ENCODE measurements at places on chromosomes 2 and 18.

DNA sequence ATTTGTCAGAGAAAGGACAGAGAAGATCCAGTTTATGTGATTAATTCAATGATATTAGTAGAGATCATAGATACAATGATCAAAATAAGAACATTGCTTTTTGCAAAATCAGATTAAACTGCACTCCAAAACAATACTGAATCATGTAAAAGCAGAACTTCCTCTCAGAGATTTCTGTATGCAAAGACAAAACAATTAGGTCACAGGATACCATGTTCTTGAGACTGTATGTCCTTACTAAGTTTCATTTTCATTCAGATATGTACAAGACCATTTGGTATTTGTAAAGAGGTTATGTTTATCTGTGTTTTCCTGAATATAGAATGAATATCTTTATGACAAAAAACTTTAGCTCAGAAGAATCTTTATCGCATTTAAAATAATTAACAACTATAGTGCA, 161.8 kb downstream of the DLGAP1 start:
- no peak for DNase-seq

GRCh38 chr2:159077869-159078268, 109.4 kb downstream of the TANC1 start:
- no peak for DNase-seq

DNA sequence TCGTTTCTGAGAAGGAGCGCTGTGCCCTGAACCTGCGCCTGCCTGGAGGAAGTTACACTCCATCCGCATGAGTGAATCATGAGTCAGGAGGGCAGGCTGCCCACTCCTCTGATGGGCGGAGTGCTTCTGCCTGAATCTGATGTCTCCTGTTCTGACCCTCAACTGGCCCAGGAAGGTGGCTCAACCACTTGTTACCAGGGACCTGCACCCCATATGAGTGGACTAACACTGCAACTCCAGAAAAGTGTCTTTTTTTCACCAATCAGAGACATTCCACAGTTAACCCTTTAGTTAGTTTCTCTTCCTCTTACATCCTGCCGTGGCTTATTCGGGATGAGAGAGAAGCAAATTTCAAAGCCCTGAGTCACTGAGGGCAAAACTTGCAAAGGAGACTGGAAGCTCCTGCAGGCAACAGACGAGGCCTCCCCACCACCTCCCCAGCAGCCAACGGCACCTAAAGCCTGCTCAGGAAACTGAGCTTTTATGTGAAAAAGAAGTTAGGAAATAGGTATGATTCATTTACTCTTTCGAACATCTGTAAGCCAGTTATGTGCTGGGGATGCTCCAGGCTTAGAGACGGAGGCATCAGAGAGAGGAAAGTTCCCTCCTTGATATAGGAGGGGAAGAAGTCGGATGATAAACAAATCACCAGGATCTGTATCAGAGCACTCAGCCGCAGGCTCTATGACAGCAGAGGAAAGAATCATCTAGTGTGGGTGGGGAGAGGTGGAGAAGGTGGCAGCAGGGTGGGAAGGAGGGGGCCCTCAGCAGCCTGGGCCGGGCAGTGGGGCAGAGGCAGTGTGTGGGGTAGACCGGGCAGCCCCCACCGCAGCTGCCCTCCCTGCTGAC, 30.9 kb downstream of the MBP start:
- no peak for DNase-seq

DNA sequence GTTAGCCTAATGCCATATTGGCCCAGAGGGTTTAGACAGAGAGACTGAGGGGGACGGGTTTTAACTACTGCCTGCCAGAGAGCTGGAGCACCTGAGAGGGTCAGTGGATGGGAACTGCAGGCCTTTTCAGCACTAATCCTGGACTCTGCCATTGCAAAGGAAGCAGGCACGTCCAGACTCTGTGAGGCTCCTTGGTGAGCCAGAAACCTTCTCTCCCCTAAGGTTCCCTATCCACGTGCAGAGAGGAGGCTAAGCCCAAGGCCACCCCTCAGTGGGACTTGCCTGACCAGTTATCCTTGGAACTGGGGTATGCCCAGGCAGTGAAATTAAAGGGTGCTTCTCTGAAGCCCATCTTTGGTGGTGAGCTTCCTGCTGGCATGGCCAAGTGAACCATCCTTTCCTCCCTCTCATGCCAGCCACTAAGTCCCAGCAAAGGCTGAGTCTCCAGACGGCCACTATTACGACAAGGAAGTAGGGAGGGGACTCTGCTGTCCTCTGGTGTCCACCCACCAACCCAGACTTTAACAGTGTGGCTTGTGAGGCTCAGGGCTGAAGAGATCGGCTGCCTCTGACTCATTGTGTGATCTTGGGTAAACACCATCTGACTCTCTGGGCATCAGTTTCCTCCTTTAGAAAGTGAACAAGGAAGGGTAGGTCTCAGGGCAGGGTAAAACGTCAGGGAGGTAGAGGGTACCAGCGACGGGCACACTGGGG, 3.9 kb upstream of the MLPH start:
- no peak for DNase-seq

DNA sequence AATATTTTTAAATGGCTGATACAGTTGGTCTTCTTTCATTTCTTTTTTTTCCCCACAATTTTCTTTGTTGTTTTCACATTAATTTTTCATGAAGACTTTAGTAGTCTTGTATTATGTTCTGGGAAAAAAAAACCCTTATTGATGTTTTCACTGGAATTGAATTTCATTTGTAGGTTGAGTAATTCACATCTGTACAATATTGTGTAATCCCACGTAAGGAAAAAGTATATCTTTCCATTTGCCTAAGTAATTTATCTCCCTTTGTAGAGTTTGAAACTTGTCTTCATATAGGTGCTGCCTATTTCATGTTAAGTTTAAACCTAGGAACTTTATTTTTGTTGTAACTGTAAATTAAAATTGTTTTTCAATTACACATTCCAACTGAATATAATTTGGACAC, 2.0 kb downstream of the DNAJC27 start:
- no peak for DNase-seq

- DNase-seq, result no peak
Measured at GRCh38 chr18:2396162-2396505, 175.2 kb downstream of the METTL4 start.
